Activated CD4-positive, alpha-beta T cell treated with anti-CD3 and anti-CD28 coated beads, Interleukin-2, amount 10 ng/mL, durations not matched to agents 7 days and 5 days (primary cell): ENCODE measurements at places on chromosomes 6 and 20. TPM values are rescaled to one million over a fixed set of nuclear protein-coding genes. Genes with fewer than 3 reads are reported as not detected.

GRCh38 chr20:60953321-60953720 is 298.7 kb upstream of the CDH4 start:
- H3K4me1 ChIP-seq = no peaks in the 10 kb centered on the region
- DNase-seq = no peak
- H3K36me3 ChIP-seq = no peaks in the 10 kb centered on the region
- no peak overlapping the region for H3K4me3 ChIP-seq
- no peaks in the 10 kb centered on the region for H3K27me3 ChIP-seq

DNA sequence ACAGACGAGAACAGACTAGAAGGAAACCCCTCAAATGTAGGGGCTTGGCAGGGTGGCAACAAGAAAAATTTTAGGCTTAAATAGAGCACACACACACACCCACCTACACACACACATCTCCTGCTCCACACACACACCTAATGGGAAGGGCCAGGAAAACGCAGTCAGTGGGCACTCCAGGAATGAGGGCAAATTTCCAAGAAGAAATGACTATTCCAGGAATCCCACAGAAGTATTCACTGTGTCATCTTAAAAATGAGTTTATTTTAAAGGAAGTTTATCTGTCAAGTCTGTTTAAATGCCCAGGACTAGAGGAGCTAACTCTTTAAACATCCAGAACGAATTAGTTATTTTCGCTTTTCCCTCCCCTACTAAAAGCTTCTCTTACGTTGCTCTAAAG is 13.0 kb downstream of the ALDH8A1 start:
- no peak overlapping the region for H3K4me3 ChIP-seq
- no peaks in the 10 kb centered on the region for H3K36me3 ChIP-seq
- no peak for DNase-seq
- peaks cover 14% of the 10 kb centered on the region for H3K4me1 ChIP-seq

The SLC17A3 gene
- total RNA-seq = 0.75 TPM

- H3K36me3 ChIP-seq = no peaks in the 10 kb centered on the region
- H3K27me3 ChIP-seq = no peaks in the 10 kb centered on the region
- H3K27ac ChIP-seq = no peak overlapping the region
These were observed 396.8 kb upstream of the HS3ST5 start for GRCh38 chr6:114739656-114740055.

The TNNC2 gene
- not detected for total RNA-seq

The IL17A gene
- total RNA-seq = 0.82 TPM

GRCh38 chr20:2914160-2914559 is 40.9 kb downstream of the PTPRA start:
- H3K4me3 ChIP-seq = no peak overlapping the region
- peaks cover 8% of the 10 kb centered on the region for H3K4me1 ChIP-seq
- H3K36me3 ChIP-seq = peaks cover 9% of the 10 kb centered on the region

GRCh38 chr20:59403261-59403961 is 103.0 kb downstream of the EDN3 start:
- peak overlapping the region; percentile 56 for H3K4me3 ChIP-seq
- peak; percentile 75 for DNase-seq
- H3K36me3 ChIP-seq = no peaks in the 10 kb centered on the region
- H3K4me1 ChIP-seq = peaks cover 6% of the 10 kb centered on the region
- peak overlapping the region; percentile 74 for H3K27ac ChIP-seq
- H3K27me3 ChIP-seq = peaks cover 12% of the 10 kb centered on the region

DNA sequence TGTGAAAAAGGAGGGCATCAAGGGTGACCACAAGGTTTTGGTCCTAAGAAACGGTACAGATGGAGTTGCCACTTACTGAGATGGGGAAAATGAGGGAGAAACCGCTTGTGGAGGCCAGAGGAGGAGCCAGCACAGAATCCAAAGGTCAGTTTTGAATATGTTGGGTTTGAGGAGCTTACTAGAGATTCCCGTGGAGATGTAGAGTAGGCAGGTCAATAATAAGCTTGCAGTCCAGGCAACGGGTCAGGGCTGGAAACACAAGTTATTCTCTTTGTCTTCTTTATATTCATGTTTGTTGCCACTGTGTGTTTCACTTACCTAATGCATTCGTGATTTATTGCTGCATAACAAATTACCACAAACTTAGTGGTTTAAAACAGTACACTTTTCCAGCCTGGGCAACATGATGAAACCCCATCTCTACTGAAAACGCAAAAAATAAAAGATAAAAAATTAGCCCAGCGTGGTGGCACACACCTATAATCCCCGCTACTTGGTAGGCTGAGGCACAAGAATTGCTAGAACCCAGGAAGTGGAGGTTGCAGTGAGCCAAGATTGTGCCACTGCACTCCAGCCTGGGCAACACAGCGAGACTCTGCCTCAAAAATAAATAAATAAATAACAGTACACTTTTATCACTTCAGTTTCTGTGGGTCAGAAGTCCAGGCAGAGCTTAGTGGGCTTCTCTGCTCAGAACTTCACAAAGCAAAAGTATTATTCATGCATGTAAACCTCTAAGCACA is 2.7 kb upstream of the BTN3A2 start:
- no peak overlapping the region for H3K4me3 ChIP-seq
- H3K27me3 ChIP-seq = no peaks in the 10 kb centered on the region
- H3K27ac ChIP-seq = peak overlapping the region; percentile 85

The BRPF3 gene
- total RNA-seq = 18.5 TPM

DNA sequence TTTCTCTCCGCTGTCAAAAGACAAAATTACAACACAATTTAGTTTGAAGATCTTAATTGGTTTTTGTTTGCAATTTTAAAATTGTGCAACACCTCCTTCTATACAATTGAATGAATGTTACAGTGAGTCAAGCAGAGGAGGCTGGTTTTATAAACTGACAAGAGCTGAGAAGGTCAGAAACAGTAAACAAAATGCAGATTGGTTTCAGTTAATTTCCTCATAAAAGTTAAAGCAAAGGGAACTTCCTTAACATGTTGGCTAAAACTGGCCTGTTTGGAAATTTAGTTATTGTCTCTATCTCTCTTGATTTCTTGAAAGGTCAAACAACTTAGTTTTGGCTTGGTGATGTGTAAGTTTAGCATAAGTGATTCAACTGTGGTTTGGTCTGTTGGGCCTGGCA is 22.2 kb downstream of the KHDC1L start:
- no peaks in the 10 kb centered on the region for H3K27me3 ChIP-seq
- H3K4me1 ChIP-seq = no peaks in the 10 kb centered on the region
- DNase-seq = no peak
- H3K36me3 ChIP-seq = no peaks in the 10 kb centered on the region
- H3K4me3 ChIP-seq = no peak overlapping the region
- no peak overlapping the region for H3K27ac ChIP-seq

The KCNS1 gene
- total RNA-seq = not detected

The MCCD1 gene
- not detected for total RNA-seq

DNA sequence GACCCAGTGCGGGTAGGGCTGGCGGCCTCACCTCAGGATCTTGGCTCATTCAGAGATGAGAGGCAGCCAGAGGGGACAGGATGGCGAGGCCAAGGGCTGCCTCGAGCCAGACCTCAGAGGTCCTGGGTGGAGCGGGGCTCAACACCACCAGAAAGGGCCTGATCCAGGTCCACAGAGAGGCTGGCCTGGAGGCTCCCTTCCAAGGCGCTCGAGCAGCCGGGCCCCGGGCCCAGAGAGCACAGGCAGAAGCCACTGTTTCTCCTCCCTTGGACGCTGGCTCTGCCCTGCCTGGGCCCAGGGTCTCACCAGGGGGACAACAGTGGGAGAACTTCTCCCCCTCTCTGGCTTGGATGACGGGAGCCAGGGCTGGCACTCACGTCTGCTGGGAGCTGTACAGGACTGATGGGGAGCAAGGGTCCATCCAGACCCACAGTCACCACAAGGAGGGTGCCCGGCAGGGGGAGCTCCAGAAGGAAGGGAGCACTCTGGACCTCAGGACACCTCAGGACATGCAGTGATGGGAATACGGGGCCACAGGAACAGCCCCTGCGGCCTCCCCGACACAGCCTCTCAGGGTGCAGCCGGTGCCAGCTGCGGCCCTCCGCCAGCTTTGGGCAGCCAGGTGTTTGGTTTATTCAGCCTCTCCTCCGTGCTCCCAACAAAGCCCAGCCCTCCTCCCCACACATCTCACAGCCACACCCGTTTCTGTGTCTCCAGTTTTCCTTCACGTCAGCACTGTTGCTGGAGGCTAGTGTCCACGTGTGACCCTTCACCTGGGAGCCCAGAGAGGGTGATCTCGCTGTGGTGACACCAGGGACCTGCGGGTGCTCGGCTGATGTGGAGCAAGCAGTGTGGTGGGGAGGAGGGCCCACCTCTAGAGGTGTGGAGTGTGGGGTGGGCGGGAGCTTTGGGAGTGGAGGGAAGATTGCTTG is 8.7 kb downstream of the RPS21 start:
- H3K4me3 ChIP-seq = no peak overlapping the region
- no peaks in the 10 kb centered on the region for H3K27me3 ChIP-seq
- no peak overlapping the region for H3K27ac ChIP-seq
- H3K4me1 ChIP-seq = no peaks in the 10 kb centered on the region
- DNase-seq = no peak

DNA sequence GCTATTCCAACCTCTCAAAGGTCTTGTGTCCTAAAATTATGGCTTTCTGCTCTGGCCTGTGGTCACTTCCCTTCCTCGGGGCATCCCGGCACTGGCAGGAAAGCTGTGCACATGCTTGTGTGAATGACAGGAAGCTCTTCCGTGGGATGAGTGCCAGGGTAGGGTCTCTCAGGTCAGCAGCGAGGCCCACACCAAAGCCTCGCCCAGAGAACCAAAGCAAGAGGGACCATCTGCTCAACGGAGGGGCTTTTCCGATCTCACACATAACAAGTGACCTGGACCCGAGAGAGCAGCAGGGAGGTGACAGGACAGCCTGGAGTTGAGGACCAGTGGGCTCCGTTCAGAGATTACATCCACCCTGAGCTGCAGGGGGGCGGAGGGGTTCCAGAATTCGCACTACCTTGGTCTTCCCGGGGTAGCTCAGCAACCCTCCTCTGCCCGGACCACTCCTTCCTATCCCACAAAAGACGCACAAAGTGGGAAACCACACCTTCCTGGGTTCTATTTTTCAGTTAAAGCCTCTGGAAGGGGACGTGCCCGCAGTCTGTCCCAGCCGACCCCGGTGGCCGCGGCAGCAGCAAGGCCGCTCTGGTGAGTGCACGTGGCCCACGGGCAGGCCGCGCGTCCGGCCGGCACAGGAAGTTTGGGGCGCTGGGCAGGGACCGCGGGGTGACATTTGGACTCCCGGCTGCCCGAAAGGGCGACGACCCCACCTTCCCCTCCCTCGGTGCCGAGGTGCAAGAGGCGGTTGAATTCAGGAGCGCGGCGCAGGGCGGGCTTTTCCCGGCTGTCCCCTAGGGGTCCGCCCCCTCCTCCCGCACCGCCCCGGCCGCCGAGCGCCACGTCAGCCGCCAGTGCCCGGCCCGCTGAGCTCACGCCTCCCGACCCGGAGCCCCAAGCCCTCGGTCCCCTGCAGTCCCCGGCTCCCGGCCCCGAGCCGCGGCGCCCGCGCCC is 988 bp downstream of the TXNDC5 start:
- peak overlapping the region; percentile 34 for H3K27ac ChIP-seq
- peaks cover 4% of the 10 kb centered on the region for H3K36me3 ChIP-seq
- no peaks in the 10 kb centered on the region for H3K27me3 ChIP-seq

- no peak overlapping the region for H3K27ac ChIP-seq
- peaks cover 4% of the 10 kb centered on the region for H3K27me3 ChIP-seq
- H3K4me3 ChIP-seq = no peak overlapping the region
- H3K36me3 ChIP-seq = no peaks in the 10 kb centered on the region
- DNase-seq = peak; percentile 70
These were observed 94.9 kb upstream of the NT5E start for GRCh38 chr6:85354761-85355618.

DNA sequence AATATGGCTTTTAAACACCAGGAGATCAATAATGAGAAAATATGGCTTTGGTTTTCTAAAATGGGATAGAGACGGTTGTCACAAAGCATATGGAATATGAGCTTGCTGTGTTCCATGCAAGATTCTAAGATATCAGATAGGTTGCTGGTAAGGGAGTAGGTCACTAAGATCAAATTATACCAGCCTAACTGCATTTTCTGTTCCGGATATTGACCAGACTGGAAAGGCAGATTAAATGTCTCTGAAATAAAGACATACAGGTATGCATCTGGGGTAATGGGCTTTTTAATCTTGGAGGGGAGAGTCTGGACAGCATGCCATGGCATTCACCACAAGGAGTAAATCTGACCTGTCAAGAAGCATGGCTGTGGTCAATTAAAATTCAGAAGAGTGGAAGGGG is 35.2 kb upstream of the ADIG start:
- H3K27ac ChIP-seq = no peak overlapping the region
- H3K27me3 ChIP-seq = no peaks in the 10 kb centered on the region
- H3K36me3 ChIP-seq = peaks cover 63% of the 10 kb centered on the region

The LY6G5C gene
- 1.7 TPM for total RNA-seq

GRCh38 chr6:124796464-124796970 is 165.7 kb upstream of the RNF217 start:
- DNase-seq = no peak
- no peaks in the 10 kb centered on the region for H3K36me3 ChIP-seq
- H3K27ac ChIP-seq = no peak overlapping the region
- H3K4me1 ChIP-seq = no peaks in the 10 kb centered on the region

GRCh38 chr20:51142448-51142847 is 119.5 kb upstream of the KCNG1 start:
- H3K27ac ChIP-seq = no peak overlapping the region
- H3K27me3 ChIP-seq = peaks cover 28% of the 10 kb centered on the region
- no peaks in the 10 kb centered on the region for H3K36me3 ChIP-seq

DNA sequence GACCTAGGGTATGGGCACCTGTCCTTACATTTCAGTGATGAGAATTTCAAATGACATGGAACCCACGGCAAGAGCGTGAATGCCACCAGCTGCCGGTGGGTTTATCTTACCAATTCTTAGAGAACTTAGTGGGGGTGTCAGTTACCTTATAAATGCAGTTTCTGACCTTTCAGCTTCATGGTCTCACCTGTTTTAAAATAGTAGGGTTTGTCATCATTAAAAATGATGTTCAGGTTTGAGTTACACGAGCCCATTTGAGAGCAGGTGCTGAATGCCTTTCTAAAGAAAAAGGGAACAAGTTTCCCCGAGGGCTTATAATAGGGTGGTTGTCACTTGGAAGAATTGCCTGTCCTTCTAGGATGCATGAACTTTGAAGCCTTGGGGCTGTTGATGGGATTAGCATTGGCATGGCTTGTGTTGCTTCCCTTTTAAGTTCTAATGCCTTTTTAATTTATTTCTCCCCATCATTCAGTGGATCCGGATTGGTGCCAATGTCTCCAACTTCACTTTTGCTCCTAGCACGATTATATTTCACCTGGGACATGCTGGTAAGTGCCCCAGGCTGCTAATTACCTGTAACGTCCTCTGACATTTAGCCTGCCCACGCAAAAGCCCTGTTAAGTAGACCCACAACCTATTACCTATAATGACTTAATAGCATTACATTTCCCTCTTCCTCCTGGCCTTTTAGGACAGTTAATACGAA is 27.9 kb downstream of the GHRH start:
- H3K27me3 ChIP-seq = no peaks in the 10 kb centered on the region
- no peak for DNase-seq
- no peak overlapping the region for H3K4me3 ChIP-seq
- no peaks in the 10 kb centered on the region for H3K4me1 ChIP-seq

GRCh38 chr6:73803562-73804241 is 107.7 kb downstream of the CD109 start:
- peaks cover 14% of the 10 kb centered on the region for H3K36me3 ChIP-seq
- DNase-seq = no peak
- H3K4me1 ChIP-seq = no peaks in the 10 kb centered on the region
- no peak overlapping the region for H3K4me3 ChIP-seq
- no peaks in the 10 kb centered on the region for H3K27me3 ChIP-seq

The ARMC12 gene
- 1.2 TPM for total RNA-seq
